KBM-7 (cell line): ENCODE measurements at places on chromosomes 4 and X.

DNA sequence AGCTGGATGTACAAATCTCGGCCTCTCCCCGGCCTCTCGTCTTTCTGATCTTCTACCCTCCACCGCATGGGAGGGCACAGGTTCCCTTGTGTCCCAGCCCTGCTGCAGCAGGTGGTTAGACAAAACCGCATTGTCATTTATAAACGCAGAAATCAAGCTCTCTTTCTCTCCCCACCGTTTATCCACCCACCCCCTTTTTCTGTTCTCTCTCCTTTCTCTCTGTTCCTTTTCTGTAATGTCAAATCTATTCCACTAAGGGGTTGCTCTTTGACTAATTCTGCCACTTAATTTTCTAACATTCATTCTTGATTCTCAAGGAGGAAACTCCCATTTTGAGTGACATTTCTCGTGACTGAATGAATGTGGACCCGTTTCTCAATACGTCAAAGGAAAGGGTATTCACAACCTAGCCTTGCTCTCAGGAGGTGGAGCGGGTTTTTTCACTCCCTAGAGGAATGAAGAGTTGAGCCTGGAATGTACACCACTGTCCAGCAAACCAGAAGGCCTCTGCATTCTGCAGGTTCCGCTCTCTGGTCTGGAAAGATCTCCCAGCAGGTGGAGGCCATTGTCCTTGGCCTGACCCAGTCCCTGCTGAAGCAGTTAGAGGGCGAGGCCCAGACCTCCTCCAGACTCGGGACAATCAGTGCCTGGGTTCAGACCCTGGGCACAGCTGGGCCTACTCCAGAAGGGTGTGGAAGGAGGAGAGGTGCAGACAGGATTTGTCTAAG is 70.9 kb upstream of the ENPP6 start:
- no peak for DNase-seq

DNA sequence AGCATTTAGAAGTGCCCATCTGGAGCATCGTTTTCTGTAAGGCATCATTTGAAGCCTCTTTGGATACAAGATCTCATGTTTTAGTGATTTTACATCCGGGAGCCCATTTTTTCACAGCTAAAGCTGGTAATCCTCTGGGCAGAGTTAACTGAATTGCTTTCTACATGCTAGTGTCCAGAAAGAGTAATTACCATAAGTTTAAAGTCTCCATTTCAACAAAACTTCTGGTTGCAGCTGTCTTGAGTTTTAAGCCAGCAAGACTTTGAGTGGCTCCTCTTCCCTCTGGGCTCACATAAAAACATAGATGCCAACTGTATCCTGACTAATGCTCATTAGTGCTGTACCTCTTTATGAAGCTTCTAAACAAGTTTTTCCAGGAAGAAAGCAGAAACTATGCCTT is 65.4 kb downstream of the GPRIN3 start:
- DNase-seq, result no peak

GRCh38 chr4:15130441-15130840 is 128.2 kb downstream of the CPEB2 start:
- DNase-seq, result no peak

DNA sequence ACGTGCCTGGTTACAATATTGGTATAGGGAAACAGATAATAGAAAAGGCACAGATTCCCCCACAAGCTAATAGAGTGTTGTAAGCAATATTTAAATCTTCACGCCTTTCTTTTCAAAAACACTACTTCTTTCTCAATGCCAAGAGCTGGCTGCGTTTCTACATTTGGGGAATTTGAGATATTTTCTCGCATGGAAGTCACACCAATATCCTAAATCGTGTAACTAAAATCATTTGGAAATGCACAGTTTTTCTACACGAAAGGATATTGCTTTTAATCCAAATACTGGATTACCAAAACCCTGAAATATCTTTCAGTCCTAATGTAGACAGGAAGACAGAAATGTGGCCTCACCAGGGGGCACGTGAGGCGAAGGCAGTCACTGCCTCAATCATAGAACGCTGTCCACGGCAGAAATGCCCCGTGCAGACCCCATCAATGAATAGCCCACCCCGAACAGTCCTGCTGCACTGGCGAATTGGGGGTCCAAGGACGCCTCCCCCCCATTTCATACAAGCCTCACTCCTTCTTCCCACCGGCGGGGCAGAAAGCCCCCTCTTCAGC is 106.6 kb downstream of the NSUN7 start:
- DNase-seq, result no peak

GRCh38 chr4:41326776-41327175 is 70.0 kb downstream of the UCHL1 start:
- no peak for DNase-seq

DNA sequence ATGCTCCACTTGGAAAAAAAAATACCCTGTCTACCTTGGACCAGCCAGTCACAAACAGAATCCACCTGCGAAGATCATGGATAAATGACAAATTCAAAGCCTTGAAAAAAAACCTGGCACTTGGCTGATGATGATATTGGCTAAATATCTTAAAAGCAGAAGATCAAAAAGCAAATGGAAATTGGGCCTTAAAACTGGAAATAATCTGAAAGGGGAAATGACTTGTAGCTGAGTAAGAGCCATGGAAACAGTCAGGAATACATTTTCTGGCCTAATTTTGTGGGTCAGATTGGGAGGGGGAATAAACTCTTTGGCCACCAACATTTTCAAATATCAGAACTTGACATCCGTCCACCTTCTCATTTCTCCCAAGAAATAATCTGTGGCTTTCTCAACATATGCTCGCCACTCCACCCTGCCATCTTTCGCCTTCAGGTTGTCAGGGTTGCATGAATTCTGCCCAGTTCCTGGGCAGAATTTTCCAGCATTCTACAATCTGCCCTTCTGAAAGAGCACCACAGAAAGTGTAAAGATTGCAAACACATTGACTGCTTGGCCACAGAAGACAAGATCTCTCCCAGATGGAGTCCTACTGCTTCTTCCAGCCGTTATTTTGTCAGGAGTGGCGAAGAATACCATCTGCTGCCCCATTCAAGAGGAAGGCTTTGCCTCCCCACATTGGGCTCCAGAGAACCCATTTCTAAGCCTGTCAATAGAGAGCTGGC is 1.7 kb upstream of the NDP start:
- no peak for DNase-seq

DNA sequence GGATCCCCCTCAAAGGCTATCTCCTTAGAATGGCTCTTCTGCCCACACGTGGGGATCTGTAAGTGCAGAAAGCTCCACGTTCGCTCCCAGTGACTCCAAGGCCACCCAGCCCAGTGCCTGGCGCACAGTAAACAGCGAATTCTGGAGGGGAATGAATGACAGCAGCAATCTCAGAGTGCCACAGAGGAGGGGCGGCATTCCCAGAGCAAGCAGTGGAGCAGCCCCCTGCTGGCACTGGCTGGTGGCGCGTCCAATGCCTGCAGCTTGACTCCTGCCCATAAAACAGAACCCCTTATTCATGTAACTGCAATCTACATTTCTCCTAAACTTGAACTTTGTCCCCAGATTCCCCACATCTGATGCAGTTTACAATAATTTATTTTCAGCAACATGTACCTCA is 6.9 kb upstream of the HELT start:
- DNase-seq, result peak; percentile 42

GRCh38 chr4:26343038-26343398 is 22.2 kb downstream of the RBPJ start:
- no peak for DNase-seq

DNA sequence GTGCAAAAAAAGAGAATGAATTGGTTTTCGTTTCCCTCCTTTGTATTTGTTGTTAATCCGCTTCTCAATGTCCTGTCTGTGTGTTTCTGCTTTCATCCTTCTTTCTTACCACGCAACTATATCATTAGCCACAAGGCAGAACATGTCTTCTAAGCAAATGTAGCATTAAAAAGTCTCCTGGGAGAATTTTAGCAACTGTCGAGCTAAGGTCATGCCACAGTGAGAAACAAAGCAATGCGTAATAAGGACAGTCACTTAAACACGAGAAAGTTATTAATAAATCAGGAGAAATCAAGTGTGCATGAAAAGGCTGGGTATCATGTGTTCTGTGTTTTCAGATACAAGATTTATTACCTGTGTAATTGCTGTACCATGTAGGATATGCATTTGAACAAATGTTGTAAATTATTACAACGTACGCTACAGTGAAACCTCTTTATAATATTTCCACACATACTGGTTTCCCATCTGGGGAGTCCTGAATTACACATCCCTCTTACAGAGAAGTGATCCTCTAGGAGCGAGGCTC is 890.8 kb downstream of the TRIML1 start:
- no peak for DNase-seq

- DNase-seq, result no peak
Measured at GRCh38 chr4:156765277-156765676, 206.3 kb downstream of the PDGFC start.

GRCh38 chr4:68396756-68397155 is 46.9 kb upstream of the YTHDC1 start:
- no peak for DNase-seq

DNA sequence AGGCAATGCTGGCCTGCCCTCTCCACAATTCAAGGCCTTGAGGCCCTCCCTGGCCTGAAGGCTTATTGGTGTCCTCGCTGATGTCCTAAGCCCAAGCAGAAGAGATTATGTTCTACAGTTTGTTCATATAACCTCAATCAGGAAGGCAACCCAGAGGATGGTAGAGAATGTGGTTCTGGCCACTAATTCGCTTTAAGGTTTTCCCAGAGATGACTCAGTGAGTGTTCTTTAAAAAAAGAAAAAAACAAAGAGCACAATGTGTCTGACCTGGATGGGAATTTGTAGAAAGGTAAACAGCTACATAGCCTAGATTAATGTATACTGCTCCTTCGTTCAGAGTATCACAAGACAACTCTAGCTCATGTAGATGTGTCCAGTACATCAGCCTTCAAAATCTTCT is 66.0 kb downstream of the MANBA start:
- no peak for DNase-seq

DNA sequence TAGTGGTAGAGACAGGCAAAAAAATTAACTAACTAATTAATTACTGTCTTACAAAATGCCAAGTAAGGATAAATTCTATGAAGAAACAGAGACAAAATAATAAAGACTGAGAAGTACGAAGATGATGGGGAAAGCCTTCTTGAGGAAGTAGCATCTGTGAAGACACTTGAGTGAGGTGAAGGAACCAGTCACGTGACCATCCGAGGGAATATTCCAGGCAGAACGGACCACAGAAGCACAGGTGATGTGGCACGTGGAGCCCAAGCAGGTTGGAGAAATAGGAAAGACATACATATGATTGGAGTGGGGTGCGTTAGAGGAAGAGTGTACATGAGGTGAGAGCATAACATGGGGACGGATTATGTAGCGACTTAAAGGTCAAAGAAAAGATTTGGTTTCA is 30.5 kb upstream of the SPP1 start:
- no peak for DNase-seq

GRCh38 chrX:154049209-154050112 is 29.8 kb upstream of the IRAK1 start:
- DNase-seq, result no peak

- peak; percentile 4 for DNase-seq
Measured at GRCh38 chr4:97720869-97721432, 422.3 kb downstream of the STPG2 start.

DNA sequence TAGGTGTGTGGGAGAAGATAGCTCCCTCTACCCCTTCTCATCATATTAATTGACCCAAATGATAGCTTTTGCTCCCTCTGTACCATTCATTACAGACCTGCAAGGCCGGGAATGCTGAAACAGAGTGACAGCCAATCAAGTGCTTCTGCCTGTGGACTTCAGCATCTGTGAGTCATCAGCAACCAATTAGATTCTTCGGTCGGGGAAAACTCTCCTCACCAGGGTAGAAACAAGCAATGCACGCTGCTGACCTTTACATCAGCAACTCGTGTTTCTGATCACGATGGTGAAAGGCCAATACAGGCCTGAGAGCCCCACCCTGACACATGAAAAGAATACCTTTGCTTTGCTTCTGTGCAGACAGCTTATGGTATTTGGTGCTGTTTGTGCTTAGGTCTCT is 347.2 kb upstream of the DDX53 start:
- no peak for DNase-seq

DNA sequence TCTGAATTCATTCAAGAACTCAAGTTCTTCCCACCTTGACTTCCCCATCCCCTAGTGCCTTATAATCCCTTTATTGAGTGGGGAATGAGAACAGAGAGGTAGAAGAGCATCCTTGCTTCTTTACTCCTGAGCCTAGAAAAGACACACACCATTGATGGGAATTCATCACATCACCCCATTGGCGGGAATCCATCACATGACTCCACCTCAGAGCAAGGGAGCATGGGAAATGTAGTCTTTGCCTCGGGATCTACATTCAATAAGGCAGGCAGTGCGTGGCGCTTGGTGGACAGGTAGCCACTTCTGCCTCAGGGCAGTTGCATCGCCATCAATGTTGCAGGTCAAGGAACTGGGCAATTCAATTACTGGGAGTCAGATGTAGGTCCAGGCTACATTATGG is 50.7 kb downstream of the MXRA5 start:
- DNase-seq, result no peak

DNA sequence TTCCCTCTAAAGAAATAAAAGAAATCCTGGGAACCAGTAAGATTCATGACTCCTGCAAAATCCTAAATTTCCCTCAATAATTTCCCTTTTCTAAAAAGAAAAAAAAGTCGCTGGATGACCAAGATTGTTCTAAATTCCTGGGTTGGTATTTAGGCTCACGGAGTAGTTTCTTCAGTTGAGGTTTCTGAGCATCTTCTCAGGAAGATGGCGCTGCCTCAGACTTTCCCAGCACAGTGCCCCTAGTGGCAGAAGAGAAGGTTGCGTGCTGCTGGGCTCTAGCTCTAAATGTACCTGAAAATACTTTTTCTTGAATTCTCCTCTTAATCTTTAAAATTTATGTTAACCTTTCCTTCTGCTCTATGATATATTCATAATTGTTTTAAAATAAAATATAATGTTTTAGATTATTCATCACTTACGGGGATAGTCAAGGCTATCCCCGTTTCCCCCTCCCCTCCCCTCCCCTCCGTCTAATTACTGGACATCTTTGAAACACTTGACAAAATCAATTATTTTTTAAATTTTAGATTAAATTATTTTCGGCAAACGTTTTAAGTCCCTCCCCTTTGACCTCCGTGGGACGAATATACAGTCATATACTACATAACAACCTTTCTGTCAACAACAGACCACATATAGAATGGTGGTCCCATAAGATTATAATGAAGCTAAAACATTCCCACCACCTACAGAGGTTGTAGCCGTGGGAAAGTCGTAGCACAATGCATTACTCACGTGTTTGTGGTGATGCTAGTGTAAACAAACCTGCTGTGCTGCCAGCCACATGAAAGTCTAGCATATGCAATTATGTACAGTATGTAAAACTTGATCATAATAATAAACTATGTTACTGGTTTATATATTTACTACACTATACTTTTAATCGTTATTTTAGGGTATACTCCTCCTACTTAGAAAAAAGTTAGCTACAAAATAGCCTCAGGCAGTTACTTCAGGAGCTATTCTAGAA is 41.0 kb upstream of the GATB start:
- DNase-seq, result peak; percentile 47

GRCh38 chr4:37765741-37766140 is 60.7 kb upstream of the PGM2 start:
- DNase-seq, result no peak

GRCh38 chr4:145301386-145302080 is 121.1 kb upstream of the OTUD4 start:
- no peak for DNase-seq

GRCh38 chr4:82726596-82726995 is 72.0 kb downstream of the SCD5 start:
- no peak for DNase-seq
